ENCODE measurements at places on chromosomes 4 and X.
A peak's percentile ranks its signal among the peaks of the same experiment; 100 is the strongest.

DNA sequence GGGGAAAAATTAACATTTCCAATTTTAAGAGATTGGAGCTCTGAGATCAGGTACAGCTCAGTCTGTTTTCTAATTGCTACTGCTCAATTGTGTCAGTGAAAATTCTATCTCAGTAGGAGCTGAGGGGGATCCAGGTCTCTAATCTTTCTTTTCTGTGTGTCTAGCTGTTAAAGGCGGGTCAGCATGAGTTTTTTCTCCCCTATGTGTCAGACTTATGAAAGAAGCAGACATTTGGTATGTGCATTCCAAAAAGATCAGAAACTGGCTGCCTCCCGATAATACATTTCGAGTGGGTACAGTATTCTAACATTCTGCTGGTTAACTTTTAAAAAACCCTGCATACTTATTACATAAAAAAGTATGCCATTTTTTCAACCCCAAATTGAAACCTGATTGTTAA, 72.4 kb downstream of the PCDH7 start:
- DNase-seq = no peak

DNA sequence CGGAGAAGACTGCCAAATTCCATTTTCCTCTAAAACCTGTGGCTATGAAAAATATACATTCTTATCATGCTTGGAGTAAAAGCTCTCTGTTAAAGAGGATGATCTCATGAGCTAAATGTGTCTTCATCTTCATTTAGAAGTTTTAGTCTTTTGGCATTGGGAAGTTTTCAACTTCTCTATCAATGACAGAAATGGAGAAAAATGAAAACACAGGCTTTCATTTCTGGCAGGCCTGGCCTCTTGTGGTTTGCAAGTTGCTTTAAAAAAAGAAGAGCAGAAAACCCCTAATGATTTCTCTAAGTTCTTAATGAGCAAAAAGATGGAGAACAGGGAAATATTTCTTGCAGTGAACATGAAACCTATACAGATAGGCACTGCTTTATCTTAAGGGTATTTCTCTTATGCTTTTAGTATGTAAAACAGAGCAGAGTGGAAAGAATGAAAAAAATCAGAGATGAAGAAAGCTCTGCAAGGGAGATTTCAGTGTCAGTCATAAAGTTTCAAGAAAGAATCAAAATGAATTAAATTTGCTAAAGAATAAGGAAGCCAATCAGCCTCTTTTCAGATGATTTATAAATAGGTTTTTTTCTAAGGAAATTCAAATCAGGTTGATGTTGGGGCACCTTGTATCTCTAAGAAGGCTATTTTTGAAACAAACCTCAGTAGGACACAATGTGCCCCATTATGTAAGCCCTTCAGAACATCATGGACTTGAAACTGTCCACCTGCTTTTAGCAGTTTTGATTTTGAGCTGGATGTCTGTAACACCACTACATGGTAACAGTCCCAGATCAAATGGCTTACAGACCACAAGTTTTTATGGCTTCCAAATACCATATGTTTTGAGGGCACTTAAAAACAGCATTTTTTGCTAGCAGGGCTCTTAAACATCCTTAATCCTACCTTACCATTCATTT, 225.0 kb downstream of the GRIA3 start:
- DNase-seq = peak; percentile 46

DNA sequence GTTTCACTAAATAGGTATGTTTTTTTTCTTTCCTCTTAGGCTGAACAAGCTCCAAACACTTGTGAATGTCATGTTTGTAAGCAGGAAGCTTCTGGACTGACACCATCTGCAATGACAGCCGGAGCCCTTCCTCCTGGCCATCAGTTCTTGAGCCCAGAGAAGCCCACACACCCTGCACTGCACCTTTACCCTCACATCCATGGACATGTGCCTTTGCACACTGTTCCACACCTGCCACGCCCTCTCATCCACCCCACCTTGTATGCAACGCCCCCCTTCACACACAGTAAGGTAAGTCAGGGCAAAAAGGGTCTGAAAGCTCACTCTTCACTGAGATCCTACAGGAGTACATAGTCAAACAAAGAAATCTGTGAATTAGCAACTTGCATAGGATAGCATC, 84.1 kb downstream of the TNIP2 start:
- DNase-seq = no peak

- no peak for DNase-seq
Measured at GRCh38 chr4:138275216-138275615, 33.1 kb upstream of the SLC7A11 start.

DNA sequence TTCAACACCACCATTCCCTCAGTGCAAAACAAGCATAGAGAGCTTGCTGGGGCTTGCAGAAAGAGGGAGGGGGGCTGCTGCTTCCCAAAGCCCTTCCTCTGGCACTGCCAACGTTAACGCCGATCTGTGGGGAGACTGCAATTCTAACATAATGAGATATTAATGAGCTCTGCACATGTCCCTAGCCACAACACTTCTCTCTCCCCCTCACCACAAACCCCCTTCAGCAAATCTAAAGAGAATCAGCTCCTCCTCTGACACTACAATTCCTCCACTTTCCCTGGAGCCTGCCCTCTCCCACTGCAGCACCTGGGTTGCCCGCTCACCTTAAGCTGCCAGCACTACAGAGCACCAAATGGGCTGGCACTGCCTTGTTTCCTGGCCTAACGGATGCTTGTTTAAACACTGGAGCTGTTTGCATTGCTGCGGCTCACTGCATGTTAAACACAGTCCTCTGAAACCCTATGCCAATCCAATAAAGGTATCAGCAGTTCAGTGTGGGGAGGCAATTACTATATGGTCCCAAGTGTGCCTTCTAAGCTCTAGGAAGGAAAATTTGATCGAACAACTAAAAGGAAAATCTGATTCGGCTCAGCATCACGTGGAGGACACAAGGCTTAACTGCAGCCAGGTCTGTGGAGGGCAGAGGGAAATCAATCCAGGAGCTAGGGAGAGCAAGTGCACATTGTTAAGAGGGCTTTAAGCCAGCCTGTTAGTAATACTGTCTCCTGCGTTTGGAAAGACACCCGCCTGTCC, 232.4 kb downstream of the MAML3 start:
- DNase-seq = no peak

DNA sequence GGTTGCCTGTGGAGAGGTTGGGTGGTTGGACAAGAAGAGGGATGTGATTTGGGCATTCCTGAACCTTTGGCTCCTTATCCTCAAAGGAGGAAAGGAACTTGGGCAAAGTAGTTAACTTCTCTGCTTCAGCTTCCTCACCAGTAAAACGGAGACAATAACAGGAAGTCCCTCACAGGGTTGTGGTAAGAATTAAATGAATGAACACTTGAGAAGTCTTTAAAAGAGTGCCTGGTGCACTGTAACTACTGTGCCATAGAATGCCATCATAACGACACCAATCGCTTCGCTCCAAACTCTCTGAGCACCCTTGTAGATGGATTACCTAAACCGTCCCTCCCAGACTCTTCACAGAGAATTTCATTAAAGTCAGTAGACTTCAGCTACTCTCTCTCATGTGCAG, 10.5 kb downstream of the ZCCHC18 start:
- DNase-seq = no peak

DNA sequence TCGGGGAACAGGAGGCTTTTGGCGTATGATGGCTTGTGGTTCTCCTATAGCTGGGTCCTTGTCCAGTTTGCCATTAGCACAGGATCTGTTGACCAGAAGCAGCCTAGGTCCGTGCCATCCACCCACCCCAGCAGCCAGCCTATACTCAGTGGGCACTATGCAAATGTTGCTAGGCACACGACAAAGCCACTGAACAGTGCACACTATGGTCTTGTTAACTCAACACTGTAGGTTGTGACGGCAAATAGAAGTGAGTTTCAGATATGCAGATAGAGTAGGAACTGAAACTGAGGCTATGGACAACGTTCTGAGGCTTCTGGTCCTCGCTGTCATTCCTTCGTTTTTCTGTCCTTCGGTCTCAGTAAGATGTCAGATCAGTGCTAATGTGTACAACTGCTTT, 541.3 kb upstream of the TENM3 start:
- no peak for DNase-seq

GRCh38 chr4:114599903-114600552, 1.4 kb downstream of the UGT8 start:
- no peak for DNase-seq

DNA sequence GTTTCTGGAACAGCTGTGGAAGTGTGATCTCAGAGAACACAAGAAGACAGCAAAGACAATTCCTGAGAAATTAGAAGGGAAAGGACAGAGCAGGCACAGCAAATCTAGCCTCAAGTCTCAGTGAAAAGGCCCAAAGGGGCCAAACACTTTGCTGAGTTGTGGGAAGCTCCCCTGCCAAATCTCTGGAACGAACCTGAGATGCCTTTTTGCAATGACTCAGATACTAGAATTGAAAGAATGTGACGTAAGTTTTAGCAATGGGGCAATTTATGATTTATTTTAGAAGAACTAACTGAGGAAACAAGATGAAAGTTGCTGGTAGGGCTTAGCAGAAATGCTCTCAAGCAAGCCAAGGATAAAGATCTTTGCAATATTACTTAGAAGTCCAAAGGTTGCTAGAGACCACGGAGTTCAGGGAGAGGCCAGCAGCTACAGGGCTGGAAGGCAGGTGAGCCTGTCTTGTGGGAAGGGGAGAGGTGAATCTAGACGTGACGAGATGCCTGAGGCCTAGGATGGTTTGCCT, 92.8 kb downstream of the AMELX start:
- peak; percentile 50 for DNase-seq

GRCh38 chr4:25938787-25939186, 24.8 kb downstream of the SMIM20 start:
- peak; percentile 35 for DNase-seq

- DNase-seq = peak; percentile 27
Measured at GRCh38 chrX:71178908-71179307, 34.3 kb downstream of the NLGN3 start.

DNA sequence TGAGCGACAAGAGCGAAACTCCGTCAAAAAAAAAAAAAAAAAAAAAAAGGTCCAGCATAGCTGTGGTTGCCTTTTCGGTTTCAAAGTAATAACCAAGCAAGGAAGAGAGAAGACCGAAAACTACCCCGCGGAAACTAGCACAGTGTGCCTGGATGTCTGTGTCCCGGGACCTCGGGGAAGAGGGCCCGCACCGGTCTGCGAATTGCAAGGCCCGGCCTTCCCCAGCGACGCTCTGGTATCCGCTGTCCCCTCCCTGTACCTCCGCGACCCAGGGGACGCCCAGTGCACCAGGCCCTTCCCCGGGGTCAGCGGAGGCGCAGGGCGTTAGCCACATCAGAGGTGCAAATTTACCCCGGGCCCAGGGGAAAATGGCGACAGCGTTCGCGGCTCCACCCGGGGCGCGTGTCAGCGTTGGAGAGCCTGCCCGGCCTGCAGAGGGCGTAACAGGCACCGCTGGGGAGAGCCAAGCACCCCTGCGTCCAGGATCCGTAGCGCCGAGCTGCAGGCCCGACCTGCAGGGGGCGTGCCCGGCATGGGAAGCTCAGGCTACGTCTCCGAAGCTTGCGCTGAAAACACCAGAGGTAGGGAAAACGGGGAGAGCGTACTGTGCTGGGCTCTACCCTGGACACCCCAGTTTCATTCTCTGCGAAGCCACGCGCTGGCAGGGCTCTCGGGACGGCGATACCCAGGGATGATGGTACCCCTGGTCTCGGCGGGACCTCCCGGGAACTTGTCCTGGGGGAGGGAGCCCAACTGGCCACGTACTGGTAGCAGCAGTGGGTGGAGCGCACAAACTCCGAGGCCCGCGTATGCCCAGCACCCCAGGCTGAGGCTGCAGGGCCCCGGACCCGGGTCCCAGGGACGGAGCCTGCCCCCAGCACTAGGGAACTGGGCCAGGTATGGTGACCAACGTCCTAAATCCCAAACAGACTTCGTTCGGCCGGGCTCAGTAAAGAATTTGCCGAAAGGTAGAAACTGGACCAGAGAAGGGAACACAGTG, 16.2 kb downstream of the NKX6-1 start:
- DNase-seq = no peak

GRCh38 chrX:8846266-8846665, 45.1 kb upstream of the FAM9A start:
- DNase-seq = no peak

DNA sequence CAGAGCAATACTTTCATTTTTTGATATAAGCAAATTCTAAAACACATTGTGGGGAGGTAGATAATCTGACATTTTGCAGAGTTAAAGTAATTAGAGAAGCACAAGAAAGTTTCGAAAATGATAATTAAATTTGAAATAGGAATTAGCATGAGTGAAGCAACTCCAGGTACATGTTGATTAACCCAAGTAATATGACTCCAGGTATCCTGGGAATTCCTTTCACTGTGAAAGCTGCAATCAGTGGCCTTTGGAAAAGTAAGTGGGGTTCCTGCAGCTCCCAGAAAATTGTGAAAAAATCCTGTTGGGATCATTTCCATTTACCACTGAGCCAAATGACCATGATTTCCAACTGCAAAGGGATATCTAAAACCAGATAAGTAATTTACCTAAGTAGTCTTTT, 26.0 kb upstream of the CXCL2 start:
- DNase-seq = no peak

- DNase-seq = no peak
Measured at GRCh38 chr4:94841864-94842221, 84.1 kb downstream of the BMPR1B start.

DNA sequence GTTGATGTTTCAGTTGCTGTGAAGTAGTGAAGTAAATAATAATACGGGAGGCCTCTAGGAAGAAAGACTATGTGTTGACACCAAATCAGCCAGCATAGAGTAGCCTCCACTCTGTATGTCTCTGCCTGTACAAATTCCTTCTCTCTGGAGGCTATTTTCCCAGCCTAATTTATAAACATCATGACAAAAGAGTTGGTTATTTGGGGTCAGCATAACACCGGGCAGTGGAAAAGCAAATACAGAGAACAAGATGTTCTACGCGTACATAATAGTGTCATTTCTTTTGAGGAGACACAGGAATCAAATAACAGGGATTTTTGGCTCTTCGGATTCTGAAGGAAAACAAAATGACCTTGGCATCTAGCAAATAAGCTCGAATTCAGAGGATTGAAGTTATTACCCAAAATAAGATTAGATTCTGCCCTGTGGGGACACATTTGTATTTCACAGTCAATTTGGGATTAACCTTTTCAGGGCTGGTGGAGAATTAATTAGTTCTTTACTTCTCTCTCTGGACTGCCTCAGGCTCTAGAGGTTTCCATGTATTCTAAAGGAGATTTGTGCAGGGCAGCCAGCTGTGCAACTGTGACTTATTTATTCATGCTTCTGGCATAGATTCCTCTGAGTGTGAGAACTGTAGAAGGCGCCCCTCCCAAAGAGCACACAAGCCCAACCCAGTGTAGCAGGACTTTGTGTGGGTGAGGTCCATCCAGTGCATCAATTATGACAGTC, 14.1 kb upstream of the SYTL4 start:
- DNase-seq = no peak

DNA sequence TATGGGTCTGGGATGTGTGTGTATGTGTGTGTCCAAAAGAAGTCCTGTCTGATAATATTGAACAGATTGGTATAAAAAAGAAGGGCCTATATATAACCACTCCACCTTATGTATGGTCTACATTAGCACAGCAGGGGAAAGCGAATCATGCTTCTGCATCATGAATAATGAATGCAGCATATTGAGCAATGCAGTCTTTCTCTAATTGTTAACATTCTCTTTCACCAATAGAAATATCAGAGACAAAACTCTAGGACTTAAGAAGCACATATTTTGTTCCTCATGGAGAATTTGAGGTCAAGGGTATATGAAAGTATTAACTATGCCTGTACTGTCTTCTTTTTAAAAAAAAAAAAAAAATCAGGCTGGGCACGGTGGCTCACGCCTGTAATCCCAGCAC, 264.3 kb upstream of the NOCT start:
- DNase-seq = peak; percentile 32
